Lower leg skin (tissue), 4 donors: ENCODE measurements at places on chromosomes 1 and 21. TPM values are rescaled to one million over a fixed set of nuclear protein-coding genes. Genes with fewer than 3 reads are reported as not detected.

DNA sequence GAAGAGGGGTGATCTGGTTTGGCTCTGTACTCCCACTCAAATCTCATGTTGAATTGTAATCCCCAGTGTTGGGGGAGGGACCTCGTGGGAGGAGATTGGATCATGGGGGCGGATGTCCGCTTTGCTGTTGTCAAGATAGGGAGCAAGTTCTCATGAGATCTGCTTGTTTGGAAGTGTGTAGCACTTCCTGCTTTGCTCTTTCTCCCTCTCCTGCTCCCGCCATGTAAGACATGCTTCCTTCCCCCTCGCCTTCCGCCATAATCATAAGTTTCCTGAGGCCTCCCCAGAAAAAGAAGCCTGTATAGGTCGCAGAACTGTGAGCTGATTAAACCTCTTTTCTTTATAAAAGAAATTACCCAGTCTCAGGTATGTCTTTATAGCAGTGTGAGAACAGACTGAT lies 27.9 kb downstream of the MYOM3 start:
- DNase-seq, result no peak

- DNase-seq, result no peak
Measured at GRCh38 chr1:19495000-19495656, 9.8 kb upstream of the CAPZB start.

DNA sequence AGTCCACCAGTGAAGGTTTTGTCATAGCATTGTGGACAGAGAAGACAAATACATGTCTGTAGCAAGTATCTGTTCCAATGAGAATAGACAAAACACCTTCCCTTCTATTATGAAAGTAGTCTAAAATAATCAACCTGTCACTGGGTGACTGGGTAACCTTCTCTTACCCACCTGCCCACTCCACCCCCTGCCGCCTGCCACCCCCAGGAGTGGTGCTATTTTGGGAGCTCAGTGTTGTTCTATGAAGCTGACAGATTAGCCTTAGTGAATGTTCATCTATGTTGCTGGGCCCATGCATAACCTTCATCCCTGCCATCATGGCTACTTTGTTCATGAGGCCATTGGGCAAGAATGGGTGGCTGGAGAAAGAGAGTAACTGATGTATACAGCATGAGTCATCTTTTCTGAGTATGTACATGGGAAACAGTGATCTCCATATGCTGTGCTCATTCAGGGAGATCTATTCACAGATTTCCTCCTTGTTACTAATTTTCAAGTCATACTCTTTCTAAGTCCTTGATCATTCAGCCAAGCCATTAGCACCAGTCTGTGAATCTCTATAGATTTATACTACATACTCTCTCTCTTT lies 24.8 kb downstream of the MARK1 start:
- DNase-seq, result no peak

DNA sequence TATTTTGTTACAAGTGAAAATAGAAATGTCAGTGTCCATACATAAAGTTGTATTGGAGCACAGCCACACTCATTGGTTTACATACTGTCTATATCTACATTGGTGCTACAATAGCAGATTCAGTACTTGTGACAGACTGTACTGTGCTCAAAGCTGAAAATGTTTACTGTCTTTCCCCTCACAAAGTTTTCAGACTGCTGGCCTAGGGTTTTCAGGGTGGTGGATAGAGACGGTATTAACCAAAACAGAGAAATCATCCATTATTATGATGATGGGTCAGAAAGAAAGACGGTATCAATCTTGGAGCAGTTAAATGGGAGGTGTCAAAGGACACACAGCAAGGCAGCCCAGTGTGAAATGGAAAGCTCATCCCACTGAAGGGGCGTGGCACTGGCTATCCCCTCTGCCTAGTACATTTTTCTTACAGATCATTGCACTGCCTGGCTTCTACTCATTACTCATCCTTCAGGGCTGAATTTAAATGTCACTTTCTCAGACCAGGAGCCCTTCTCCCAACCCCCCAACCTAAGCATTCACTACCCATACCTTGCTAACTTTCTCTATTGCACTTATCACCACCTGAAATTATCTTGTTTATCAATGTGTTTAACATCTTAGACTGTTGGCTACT lies 10.2 kb downstream of the JAK1 start:
- DNase-seq, result no peak

GRCh38 chr1:14944471-14944985 lies 209.0 kb upstream of the TMEM51 start:
- no peak for DNase-seq

GRCh38 chr1:66523562-66523961 lies 10.4 kb upstream of the SGIP1 start:
- no peak for DNase-seq

GRCh38 chr1:207500306-207500705 lies 4.3 kb downstream of the CR1 start:
- DNase-seq, result no peak

The C1orf94 gene
- total RNA-seq, result not detected

The ZSCAN20 gene
- 2.7 TPM for total RNA-seq

The COL8A2 gene
- total RNA-seq, result 7.4 TPM
